ENCODE measurements at places on chromosomes 3 and 15. TPM values are rescaled to one million over a fixed set of nuclear protein-coding genes. Genes with fewer than 3 reads are reported as not detected.

GRCh38 chr3:77668376-77668775 is 628.5 kb downstream of the ROBO2 start:
- no peak overlapping the region for H3K27ac ChIP-seq
- H3K27me3 ChIP-seq, result no peaks in the 10 kb centered on the region
- no peak for DNase-seq
- H3K4me1 ChIP-seq, result no peaks in the 10 kb centered on the region
- no peak overlapping the region for H3K4me3 ChIP-seq

- no peaks in the 10 kb centered on the region for H3K27me3 ChIP-seq
- peaks cover 58% of the 10 kb centered on the region for H3K4me1 ChIP-seq
- peaks cover 18% of the 10 kb centered on the region for H3K36me3 ChIP-seq
- peak overlapping the region; percentile 97 for H3K27ac ChIP-seq
- DNase-seq, result peak; percentile 98
Measured at GRCh38 chr3:16484216-16484615, 29.3 kb downstream of the RFTN1 start.

GRCh38 chr15:101362359-101362758 is 67.3 kb upstream of the SNRPA1 start:
- peaks cover 11% of the 10 kb centered on the region for H3K4me1 ChIP-seq
- peaks cover 3% of the 10 kb centered on the region for H3K27me3 ChIP-seq
- H3K27ac ChIP-seq, result no peak overlapping the region
- no peaks in the 10 kb centered on the region for H3K36me3 ChIP-seq
- DNase-seq, result no peak

Gene TMC3
- not detected for total RNA-seq

- H3K4me3 ChIP-seq, result no peak overlapping the region
- peaks cover 8% of the 10 kb centered on the region for H3K36me3 ChIP-seq
- no peak overlapping the region for H3K27ac ChIP-seq
- H3K4me1 ChIP-seq, result peaks cover 46% of the 10 kb centered on the region
- no peaks in the 10 kb centered on the region for H3K27me3 ChIP-seq
Measured at GRCh38 chr3:49341996-49342395, 2.1 kb upstream of the USP4 start.

DNA sequence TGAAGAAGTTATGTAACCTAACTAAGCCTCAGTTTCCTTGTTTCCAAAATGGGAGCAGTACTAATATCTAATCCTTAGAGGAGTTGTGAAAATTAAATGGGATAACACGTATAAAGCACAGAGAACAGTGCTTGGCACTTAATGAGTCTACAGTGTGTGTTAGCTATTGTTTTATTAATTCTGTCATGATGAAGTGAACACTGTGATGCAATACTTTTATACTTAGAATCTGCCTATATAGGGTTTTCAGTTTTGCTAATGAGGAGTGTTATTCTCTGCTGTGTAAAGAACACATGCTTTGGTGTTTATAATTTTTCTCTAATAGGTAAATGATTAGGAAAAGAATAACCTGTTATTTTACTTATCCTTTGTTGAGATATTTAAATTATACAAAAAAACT is 65.2 kb downstream of the MBNL1 start:
- no peak overlapping the region for H3K27ac ChIP-seq
- H3K4me1 ChIP-seq, result peaks cover 33% of the 10 kb centered on the region
- no peak overlapping the region for H3K4me3 ChIP-seq

DNA sequence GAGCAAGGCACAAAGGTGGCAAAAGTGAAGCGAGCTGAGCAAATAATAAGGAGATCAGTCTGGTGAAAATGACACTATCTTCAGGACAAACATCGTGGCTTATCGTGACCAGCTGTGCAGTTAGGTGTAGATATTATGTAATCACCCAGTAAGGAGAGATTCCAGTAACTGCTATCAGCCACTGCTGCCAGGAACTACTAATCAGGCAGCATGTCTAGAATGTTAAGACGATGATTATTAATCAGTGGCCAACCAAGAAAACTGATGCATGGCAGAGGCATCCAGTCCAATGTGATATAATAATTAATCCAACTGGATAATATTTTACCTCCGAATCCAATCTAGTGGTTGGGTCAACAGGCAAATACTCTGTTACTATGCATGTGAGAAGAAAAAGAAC is 252.7 kb upstream of the ZPLD1 start:
- no peak overlapping the region for H3K27ac ChIP-seq
- H3K4me1 ChIP-seq, result peaks cover 27% of the 10 kb centered on the region
- H3K4me3 ChIP-seq, result no peak overlapping the region
- DNase-seq, result no peak

Gene KNG1
- not detected for total RNA-seq

DNA sequence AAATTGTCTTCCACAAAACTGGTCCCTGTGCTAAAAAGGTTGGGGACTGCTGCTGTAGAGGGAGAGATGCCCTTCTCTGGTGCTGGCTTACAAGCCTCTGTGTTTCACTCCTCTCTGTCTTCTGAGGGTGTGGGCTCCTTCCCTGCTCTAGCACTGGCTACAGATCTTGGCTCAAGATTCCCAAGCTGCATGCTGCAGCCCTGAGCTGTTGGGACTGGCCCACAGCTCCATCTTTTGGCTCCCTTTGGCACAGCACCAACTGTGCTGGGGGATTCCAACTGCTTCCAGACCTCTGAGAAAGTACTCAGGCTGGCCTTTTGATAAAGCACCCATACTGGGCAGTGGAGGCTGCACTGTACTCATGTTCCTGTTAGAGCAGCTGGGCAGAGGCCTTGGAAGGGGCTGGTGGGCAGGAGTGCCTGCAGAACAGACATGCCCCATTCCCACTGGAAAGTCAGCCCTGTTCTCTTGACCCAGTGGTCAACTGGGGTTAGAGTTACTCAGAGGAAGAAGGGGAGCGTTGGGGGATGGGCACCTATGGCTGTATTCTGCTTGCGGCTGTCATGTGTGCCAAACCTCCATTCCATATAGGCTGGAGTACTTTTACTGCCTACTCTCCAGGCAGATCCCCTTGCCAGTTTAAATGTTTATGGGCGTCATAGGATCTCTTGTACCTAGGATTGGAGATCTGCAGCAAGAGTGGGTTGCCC is 55.7 kb downstream of the GALK2 start:
- H3K36me3 ChIP-seq, result no peaks in the 10 kb centered on the region
- H3K4me3 ChIP-seq, result no peak overlapping the region
- H3K4me1 ChIP-seq, result peaks cover 11% of the 10 kb centered on the region
- no peak overlapping the region for H3K27ac ChIP-seq
- H3K27me3 ChIP-seq, result no peaks in the 10 kb centered on the region

Gene MKRN2
- 39.1 TPM for total RNA-seq

Gene CELF6
- total RNA-seq, result 0.08 TPM

GRCh38 chr3:105398437-105398836 is 31.7 kb downstream of the ALCAM start:
- peaks cover 5% of the 10 kb centered on the region for H3K36me3 ChIP-seq
- H3K4me3 ChIP-seq, result no peak overlapping the region
- no peaks in the 10 kb centered on the region for H3K27me3 ChIP-seq
- peaks cover 35% of the 10 kb centered on the region for H3K4me1 ChIP-seq

Gene C3orf62
- total RNA-seq, result 0.50 TPM

DNA sequence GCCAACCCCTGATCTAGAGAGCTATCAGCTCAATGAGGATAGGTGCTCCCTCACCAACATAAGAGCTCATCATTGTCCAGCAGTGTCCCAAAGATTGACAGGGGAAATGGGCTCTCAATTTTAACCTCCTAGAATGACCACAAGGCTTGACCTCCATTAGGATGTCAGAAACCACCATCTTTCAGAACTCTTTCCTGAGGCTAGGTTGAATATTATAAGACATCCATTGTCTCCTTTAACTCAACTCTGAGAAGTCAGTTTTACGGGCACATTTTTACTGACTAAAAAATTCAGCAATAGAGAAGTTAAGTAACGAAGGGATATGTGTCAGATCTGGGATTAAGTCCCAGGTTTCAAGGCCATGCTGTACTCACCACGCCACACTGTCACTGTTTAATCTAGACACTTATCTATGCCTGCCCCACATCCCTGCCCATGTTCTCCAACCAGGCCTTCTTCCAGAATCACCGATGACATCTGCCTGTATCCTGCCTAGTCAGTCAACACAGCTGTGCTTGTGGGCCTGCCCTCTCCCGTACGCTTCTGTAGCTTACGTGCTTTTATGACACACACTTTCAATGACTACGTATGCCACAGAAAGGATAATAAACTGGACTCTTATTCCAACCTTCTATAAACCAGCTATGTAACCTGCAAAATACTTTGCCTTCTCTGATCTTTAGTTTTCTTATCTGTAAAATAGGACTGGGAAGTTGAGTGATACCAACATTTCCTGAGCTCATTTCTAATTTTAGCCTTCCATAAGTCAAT is 17.1 kb upstream of the MUC13 start:
- no peak overlapping the region for H3K4me3 ChIP-seq
- DNase-seq, result no peak
- H3K4me1 ChIP-seq, result no peaks in the 10 kb centered on the region

DNA sequence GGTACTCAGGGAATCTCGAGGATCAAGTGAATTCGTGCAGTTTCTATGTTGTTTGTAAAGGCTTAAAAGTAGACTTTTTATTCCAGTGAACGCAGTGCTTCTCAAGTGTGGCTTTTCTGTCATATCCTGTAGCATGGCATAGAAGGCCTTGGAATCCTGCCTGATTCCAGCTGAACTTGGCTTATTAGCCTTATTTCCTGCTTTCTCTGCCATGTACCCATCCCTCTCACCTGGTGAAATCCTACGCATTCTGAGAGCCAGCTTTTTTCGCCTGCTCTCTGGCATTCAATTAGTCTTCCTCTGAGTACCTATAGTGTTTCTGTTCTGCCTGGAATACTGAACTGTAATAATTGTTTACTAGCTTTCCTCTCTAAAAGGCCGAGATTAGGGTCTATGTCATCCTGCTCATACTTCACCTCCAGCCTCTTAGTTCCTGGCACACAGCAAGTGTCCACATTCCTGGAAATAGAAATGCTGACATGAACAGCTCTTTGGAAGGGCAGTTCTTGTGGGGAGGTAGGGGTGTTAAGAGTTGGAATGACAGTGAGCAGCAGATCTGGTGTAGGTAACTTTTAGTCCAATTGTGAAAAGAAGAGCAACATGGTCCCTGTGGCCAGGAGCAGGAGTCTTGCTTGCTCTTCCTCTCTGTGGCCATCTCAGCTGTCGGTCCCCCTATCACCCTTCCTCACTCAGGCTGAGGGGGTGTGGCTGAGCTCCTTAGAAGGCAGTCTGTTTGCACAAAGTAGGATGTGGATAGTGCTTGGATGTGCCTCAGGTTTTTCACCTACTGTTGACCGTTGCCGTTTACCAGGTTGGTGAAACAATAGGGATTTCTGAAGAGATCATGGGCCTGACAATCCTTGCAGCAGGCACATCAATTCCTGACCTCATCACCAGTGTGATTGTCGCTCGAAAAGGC is 30.4 kb downstream of the SLC24A1 start:
- H3K27me3 ChIP-seq, result no peaks in the 10 kb centered on the region
- no peak overlapping the region for H3K27ac ChIP-seq
- DNase-seq, result no peak
- H3K4me1 ChIP-seq, result peaks cover 32% of the 10 kb centered on the region

GRCh38 chr3:172577987-172578570 is 54.8 kb upstream of the TNFSF10 start:
- H3K4me1 ChIP-seq, result no peaks in the 10 kb centered on the region
- H3K27me3 ChIP-seq, result no peaks in the 10 kb centered on the region
- DNase-seq, result no peak
- no peak overlapping the region for H3K4me3 ChIP-seq
- no peak overlapping the region for H3K27ac ChIP-seq

DNA sequence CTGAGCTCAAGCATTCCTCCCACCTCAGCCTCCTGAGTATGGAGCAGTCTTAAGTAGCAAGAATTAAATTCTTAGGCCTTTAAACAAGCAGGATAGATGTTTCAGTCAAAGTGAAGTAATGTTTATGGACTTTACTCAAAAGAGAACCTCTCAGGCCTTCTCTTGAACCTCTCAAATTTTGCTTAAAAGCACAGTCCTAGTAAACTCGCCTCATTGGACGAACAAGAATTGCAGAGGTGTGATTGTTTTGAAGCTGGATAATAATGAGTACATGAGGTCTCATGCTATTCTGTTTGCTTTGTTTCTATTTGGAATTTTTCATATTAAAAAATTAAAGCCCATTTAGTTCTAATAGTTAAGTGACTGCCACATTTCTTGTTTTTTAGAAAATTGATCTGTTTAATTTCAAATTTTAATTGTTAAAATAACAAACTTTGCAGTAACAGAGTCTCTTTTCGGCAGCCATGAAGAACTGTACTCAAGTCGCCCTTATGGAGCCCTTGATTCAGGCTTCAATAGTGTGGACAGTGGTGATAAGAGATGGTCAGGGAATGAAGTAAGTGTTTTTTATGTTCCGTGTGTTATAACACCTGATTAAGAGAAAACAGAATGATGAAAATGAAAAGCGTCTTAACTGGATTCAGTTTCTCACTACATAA is 39.4 kb downstream of the LRCH3 start:
- no peak for DNase-seq
- H3K27me3 ChIP-seq, result no peaks in the 10 kb centered on the region
- no peak overlapping the region for H3K27ac ChIP-seq

Gene DLEC1
- total RNA-seq, result not detected

Gene EPHA3
- not detected for total RNA-seq

GRCh38 chr15:81126892-81127291 is 7.2 kb upstream of the CFAP161 start:
- H3K36me3 ChIP-seq, result no peaks in the 10 kb centered on the region
- H3K27me3 ChIP-seq, result no peaks in the 10 kb centered on the region
- H3K27ac ChIP-seq, result no peak overlapping the region
- H3K4me1 ChIP-seq, result no peaks in the 10 kb centered on the region
- DNase-seq, result no peak
- no peak overlapping the region for H3K4me3 ChIP-seq

DNA sequence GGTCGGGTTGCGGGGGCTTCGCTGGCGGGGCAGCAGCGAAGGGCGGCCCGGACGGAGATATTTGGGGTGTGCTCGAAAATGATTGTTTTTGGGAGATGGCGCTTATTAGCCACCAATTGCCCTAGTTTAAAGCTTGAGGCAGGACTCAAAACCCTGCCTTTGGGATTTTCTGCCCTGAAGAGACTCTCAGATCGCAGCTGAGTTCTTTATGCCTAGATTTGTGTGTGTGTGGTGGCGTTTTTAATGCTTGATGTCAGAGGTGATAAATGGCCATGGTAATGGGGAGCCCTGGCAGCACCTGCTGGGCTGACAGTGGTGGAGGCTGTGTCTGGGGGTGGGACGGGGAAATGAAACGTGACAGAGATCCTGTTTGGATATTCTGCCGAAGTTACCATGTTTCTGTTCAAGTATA is 604 bp downstream of the KCTD6 start:
- DNase-seq, result peak; percentile 4
- peaks cover 5% of the 10 kb centered on the region for H3K36me3 ChIP-seq
- peak overlapping the region; percentile 95 for H3K4me3 ChIP-seq
- peaks cover 26% of the 10 kb centered on the region for H3K4me1 ChIP-seq
- H3K27me3 ChIP-seq, result no peaks in the 10 kb centered on the region
- peak overlapping the region; percentile 51 for H3K27ac ChIP-seq

- H3K4me3 ChIP-seq, result no peak overlapping the region
- H3K27me3 ChIP-seq, result no peaks in the 10 kb centered on the region
- H3K36me3 ChIP-seq, result no peaks in the 10 kb centered on the region
- peaks cover 8% of the 10 kb centered on the region for H3K4me1 ChIP-seq
- H3K27ac ChIP-seq, result no peak overlapping the region
Measured at GRCh38 chr3:49794926-49795905, 4.5 kb downstream of the CDHR4 start.

Gene KIF9
- total RNA-seq, result 2.9 TPM

- no peaks in the 10 kb centered on the region for H3K4me1 ChIP-seq
- DNase-seq, result no peak
- no peak overlapping the region for H3K4me3 ChIP-seq
- H3K27ac ChIP-seq, result no peak overlapping the region
- H3K27me3 ChIP-seq, result no peaks in the 10 kb centered on the region
Measured at GRCh38 chr3:3579658-3580057, 219.6 kb upstream of the LRRN1 start.
